RPMI7951 (cell line): ENCODE measurements at places on chromosomes 4 and X. TPM values are rescaled to one million over a fixed set of nuclear protein-coding genes. Genes with fewer than 3 reads are reported as not detected.

DNA sequence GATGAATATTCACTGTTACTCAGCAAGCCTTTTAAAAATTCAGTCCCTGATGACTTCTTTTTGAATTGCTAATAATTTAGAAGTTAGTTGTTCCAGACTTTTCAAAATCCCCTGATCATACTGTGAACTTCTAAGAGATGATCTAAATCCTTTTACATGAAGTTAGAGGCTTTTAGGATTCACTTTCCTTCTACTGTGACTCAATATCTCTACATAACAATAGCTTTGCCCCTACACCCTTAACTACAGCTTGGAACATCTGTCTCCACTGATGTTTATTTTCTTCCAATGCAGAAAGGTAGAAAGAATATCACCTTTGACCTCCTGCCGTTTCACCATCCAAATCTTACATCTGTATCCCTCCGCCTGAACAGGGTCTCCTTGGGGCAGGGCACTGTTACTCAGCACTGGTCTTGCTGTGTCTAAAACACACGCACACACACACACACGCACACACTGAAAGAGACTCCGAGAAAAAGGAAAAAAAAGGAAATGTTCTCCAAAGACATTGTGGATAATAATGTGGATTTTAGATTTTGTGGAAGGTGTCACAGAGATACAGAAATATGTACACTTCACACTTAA is 111.6 kb upstream of the GPRIN3 start:
- no peak for DNase-seq

GRCh38 chr4:150960818-150961217 is 54.3 kb downstream of the LRBA start:
- DNase-seq, result peak; percentile 31

GRCh38 chrX:153970357-153971123 is 1.1 kb downstream of the HCFC1 start:
- DNase-seq, result peak; percentile 65

The IL21 gene
- total RNA-seq, result not detected in 2 replicates
